ENCODE measurements at places on chromosomes 12 and 14.

DNA sequence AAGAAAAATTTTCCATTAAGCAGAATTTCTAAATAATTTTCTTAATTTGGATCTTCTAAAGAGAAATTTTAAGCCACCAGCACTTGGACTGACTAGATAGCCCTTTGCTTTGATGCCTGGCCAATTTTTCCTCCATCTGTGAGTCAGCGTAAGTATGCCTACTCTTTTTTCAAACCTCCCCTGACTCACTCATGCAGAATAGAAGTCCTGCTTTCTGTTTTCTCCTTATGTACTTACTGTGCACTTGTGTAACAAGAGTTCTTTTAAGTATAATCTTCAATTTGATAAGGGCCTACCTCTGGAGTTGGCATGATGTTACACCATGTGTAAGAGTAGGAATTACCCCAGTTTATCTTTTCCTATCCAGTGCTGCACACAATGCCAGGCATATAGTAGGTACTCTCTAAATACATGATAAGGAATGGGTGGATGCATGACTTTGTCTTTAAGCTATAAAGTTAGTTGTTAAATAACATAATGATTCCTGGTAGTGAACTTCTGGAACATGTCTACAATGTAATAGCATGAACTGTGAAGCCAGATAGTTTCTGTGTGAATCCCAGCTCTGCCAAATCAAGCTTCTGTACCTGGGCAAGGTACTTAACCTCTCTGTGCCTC lies 329.6 kb downstream of the TMTC2 start:
- no peak for DNase-seq

DNA sequence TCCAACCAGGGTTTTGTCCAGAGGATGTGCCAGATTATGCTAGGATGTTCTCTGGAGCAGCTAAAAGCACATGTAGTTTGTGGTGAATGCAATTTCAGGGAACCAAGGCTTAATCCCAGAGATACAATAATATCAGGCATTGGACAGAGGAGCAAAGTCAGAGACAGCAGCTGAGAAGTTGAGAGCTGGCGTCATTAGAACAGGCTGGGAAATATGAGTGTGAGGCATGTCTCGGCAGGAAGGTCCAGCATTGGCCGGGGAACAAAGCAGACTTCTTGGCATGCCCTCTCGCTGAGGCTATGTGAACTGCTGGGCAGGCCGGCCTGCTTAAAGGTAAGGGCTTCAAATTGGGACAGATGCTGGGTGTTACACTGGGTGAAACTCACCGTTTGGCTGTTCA lies 125.4 kb downstream of the CAND1 start:
- DNase-seq = no peak

DNA sequence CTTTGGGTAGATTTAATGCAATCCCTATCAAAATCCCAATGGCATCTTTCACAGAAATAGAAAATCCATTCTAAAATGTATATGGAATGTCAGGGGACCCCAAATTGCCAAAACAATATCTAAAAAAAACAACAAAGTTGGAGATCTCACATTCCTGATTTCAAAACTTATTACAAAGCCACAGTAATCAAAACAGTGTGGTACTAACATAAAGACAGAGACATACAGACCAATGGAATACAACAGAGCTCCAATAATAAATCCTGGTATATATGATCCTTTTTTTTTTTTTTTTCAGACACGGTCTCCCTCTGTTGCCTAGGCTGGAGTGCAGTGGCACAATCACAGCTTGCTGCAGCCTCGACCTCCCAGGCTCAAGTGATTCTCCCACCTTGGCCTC lies 4.7 kb downstream of the TMBIM4 start:
- no peak for DNase-seq

- DNase-seq = peak; percentile 56
Measured at GRCh38 chr12:116599285-116600136, 40.3 kb downstream of the MAP1LC3B2 start.

GRCh38 chr14:20247646-20248246 lies 8.7 kb downstream of the OR11H4 start:
- DNase-seq = no peak

DNA sequence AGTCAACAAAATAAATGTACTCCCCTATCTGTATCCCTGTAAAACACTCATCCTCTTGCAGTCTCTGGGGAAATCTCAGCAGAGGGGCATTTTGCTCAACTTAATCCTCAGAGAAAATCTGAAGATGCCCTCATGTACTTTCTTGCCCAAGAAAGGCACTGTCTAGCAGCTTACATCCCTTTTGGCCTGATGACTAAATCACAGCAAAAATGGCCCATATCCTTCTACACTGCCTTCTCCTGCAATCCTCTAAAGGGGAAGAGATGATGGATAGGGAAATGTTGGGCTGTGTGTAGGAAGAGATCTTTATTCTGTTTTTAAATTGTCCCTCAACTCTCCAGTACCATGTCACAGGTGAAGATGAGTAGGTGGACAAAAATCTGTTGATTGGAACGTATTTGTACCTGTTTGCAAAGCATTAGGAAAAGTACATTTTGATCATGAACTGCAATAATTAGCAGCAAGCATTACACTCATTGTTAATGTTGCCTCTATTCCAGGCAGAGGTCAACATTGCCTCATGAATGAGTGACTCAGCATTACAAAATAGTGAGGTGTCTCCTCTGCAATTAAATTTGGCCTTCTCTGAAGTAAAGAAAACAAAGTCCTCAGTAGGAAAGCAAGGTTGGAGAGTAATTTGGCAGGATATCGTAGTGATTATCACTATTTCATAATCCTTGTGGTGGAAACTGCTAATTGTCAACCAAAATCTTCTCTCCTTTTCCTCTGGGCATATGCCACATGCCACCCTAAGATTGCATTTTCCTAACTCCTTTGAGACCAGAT lies 172.4 kb upstream of the CAND1 start:
- no peak for DNase-seq

DNA sequence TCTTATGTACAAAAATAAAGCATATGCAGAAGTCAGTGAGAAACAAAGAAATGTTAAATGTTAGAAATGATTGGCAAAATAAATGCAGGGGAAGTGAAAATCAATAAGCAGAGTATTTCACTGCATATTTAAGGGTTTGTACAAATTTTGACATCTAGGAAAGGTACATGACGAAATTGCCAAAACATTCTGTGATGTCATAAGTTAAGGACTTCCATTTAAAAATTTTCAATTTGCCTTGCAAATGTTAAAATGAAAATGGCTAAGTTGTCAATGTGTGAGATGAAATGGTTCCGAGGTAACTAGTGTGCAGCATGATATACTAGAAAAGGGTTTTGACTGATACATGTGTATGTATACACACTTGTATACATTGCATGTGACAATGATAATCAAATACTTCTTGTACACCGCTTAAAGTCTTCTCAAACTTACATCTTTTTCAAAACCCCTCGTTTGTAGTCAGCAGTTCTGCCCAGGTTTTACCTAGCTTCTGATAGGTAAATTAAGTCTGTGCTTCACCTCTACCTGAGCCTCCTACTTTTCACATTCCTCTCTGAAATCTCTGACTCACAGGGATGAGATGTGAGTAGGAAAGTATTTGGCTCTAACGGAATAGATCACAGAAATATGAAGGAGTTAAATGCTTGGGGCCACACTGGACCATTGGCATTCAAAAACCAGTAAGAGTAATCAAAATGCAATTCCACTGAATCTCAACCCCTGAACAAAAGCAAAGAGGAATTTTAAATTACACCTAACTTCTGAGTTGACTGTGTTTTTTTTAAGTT lies 442.4 kb upstream of the FOXG1 start:
- no peak for DNase-seq

DNA sequence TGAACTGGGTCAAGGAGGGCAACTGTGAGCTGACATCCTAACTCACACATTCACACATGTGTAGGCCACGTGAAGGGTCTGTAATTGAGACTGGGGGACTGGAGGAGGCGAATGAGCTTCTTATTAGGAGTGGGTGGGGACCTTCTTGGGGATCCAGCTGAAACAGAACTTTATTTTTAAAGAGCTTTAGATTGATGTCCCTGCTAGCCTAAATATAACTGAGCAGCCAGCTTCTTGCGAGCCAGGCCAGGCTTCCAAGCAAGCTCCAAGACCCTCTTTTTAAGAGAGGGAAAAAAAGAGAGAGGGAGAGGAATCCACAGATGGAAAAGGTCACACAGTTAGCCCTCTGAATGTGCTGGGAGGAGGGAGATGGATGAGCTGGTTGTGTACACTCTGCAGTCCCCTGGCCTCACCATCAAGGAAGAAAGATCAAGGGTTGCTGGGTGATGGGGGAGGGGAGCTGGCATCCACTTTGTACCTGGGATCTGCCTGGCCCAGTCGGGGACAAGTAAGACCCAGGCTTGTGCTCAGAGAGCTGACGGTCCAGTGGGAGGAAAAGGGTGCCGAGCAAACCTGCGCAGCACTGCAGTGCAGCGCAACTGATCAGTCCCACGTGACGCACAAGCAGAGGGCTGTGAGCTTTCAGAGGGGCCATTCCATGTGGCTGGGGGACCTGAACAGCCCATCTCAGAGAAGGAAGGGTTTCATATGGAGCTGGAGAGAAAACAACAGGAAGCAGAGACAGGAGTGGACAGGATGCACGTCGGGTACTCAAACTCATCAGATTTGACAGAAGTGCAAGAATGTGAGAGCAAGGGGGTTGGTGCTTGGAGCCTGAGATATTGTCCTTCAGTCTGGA lies 154.5 kb downstream of the ZFP36L1 start:
- no peak for DNase-seq

DNA sequence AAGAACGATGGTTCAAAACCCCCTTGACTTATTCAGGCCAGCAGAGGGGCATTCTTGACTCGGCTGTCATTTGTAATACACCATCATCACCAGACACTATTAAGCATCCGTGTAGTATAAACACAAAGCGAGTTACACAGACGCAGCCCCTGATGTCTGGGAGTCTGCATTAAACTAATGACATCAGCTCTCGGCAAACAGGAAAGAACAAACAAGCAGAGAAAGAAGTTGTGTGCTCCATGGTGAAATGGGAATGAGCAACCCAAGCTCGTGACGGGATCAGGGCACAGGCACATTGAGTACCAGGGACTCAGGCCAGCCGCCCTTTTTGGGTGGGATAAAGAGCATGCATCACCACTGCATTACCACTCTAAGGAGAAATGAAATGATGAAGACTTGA lies 460.1 kb downstream of the MED13L start:
- no peak for DNase-seq

DNA sequence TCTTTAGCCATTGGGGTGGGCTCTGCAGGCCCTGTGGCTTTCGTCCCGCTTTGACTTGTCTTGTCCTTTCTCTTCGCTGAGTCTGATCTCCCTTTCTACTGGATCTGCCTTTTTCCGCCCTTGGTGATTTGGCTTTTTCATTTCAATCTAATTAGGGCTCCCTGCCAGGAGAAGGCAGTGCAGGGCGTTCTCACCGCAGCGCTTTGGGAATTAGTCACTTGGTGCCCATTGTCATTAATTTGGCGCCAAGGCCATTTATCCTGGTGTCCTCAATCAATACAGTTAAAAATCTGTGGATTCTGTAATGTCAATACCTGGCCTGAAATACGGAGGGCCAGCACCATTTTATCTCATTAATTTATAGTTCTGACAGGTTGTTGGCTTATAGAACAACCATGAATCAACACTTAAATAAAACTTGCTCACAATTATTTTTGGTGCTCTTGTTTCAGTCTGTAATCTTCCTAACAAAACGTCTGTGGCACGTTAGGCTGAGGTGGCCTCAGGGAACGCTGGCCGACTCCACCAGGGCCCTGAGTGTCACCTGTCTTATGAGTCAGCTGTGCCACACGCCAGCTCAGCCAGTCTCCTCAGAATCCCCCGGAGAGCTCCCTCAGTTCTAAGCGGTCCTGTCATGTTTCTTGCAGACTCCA lies 115.7 kb downstream of the BEGAIN start:
- DNase-seq = no peak

DNA sequence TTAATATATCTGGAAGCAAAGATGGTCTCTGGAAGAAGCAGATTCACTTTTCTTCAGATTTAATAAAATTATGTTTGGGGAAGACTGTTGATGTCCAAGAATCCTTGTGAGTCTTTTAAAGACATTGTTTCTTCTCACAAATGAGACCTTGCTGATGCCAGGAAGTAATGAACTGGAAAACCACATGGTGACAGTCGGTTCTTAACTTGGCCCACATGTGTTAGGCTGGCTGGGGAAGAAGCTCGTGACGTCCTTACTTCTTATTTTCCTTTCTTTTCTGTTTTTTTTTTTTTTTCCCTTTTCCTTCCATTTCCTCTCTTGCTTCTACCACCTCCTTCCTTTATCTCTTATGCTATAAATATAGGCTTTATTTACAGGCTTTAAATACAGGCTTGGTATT lies 950.2 kb downstream of the BCL11B start:
- no peak for DNase-seq

GRCh38 chr12:26528943-26529342 lies 304.1 kb downstream of the ITPR2 start:
- DNase-seq = no peak

GRCh38 chr12:60920841-60921495 lies 1325.1 kb downstream of the SLC16A7 start:
- DNase-seq = no peak

GRCh38 chr14:85250414-85251189 lies 279.3 kb upstream of the FLRT2 start:
- no peak for DNase-seq

- no peak for DNase-seq
Measured at GRCh38 chr12:100858656-100859055, 64.1 kb downstream of the ANO4 start.

- peak; percentile 14 for DNase-seq
Measured at GRCh38 chr12:57518176-57518919, 2.0 kb downstream of the DDIT3 start.

DNA sequence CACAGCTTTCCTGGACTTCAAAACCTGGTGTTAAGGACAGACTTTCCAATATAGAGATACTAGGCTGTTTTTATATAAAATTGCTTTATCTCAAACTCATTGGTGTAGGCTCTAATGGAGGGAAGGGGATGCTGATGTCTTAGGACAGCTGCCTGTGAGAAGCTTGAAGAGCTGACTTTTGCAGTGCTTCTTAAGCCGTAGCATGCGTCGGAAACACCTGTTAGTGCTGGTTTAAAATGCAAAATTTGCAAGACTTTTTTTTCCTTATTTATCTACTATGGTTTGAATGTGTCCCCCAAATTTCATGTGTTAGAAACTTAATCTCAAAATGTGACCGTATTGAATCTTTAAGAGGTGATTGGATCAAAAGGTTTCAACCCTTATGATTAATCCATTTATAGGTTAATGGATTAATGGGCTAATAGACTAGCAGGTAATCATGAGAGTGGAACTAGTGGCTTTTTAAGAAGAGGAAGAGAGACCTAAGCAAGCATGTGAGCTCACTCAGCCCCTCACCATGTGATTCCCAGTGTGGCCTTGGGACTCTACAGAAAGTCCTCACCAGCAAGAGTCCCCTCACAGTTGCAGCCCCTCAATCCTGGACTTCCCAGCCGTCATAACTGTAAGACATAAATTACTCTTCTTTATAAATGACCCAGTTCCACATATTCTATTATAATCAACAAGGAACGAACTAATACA lies 60.9 kb upstream of the FUT8 start:
- no peak for DNase-seq

Measured in midbrain (tissue), 1 donor.